ENCODE measurements at places on chromosomes 5 and 9.

DNA sequence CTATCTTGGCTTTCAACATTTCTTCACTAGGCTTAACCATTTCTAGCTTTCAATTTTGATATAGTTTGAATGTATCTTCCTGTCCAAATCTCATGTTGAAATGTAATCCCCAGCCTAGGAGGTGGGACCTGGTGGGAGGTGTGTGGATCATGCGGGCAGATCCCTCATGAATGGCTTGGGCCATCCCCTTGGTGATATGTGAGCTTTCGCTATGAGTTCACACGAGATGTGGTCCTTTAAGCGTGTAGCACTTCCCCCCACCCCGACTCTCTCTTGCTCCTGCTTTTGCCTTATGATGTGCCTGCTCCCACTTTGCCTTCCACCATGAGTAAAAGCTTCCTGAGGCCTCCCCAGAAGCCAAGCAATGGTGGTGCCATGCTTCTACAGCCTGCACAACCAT is 40.6 kb downstream of the PHAX start:
- no peak for DNase-seq

DNA sequence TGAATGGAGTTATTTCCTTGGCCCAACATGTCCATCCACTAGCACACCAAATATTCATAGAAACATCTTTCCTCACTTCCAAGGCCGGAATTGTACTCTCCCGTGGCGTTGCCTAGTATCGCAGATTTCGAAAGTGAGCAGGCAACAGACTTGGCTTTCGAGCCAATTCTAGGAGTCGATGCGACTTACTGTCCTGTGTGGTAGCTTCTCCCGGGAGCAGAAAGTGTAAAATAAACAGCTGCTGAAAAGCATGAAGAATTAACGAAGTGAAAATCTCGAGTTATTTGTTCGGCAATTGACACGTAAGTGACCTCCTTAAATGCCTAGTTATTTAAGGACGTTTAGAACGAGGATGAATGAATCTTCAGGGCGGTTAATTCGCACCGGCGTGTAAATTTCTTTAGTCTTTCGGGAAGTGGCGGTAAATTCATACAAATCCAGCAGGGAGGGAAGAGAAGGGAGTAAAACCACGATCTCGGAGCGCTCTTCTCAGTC is 449 bp upstream of the PCSK5 start:
- no peak for DNase-seq

DNA sequence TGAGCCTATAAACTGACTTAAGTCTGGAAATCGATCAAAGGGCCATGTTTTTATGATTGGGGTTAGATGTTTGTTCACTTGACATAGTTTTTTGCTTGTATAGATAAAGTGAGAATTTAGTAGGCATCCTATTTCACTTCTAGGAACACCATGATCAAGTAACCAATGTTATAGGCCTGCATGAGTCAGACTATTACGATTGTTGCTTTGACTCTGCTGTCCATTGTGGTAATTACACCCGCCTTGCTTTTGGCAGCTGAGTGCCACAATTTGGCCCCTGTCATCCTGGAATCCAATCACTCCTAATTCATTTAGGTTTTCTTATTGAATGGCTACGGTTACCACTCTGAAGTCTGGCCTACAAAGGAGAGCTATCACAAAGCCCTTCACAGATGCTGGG is 67.8 kb upstream of the IL33 start:
- DNase-seq, result no peak

DNA sequence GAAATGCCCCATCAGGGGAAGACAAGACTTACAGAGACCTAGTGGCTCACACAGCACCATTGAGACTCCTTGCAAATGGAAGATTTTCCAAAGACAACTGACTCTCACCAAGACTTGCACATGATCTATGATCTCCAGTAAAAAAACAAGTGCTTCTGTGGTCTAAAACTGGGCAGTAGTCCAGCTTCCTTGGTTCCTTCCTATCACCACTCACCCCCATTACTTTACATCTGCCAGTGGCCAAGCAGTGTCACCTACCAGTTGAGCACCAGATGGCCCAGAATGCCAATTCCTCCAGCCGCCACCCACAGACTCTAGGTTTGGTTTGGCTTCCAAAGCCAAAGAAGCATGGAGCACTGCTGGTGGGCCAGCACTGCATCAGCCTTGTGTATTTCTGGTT is 47.7 kb downstream of the SH3TC2 start:
- DNase-seq, result no peak

GRCh38 chr9:82565188-82565969 is 497.6 kb downstream of the RASEF start:
- DNase-seq, result no peak

DNA sequence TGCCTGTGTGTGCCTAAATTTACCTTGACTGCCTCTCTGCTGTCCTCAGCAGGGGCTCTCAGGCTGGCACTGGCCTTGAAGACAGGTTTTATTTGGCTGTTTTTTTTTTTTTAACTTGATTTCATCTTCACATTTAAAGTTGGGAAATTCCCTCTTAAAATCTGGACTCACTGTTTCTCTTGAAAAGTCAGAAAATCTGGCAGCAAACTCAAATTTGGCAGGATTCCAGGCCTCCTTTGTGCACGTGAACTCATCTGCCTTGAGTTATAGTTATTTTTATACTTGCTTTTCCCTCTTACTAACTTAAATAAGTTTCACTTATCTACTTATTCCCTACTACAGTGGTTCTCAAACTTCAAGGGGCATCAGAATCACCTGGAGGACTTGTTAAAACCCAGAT is 118.4 kb upstream of the MAP3K1 start:
- DNase-seq, result no peak

GRCh38 chr9:133760713-133761290 is 22.6 kb upstream of the SARDH start:
- DNase-seq, result no peak

- DNase-seq, result no peak
Observed at GRCh38 chr5:136192526-136193321, at the start of gene SMIM32. TSS of gene SMIM32 (minus strand) at chr5:136193162. CDS start at chr5:136192524, 638 bp downstream.

DNA sequence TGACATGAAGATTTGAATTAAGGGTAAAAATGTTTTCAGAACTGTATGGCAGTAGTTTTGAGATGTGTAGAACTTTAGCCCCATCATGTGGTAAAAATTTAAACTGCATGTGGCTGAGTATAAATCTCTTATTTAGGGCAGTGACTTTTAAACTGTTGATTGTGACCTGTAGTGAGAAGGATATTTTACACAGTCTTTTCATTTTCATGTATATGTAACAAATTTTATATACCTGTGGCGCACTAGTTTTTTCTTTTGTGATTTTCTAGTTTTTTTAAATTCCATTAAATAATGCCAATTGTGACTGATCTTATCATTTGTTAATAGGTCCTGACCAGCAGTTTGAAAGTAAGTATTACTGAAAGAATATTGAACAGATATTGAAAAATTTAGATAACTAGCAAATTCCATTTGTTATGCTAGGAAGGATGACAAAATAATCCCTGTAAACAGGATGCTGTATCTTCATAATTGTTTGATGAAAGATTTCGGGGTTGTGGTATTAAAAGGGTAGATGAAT is 47.2 kb downstream of the GPBP1 start:
- DNase-seq, result peak; percentile 62

- no peak for DNase-seq
Observed at GRCh38 chr5:147432323-147432722, 77.5 kb downstream of the DPYSL3 start.

DNA sequence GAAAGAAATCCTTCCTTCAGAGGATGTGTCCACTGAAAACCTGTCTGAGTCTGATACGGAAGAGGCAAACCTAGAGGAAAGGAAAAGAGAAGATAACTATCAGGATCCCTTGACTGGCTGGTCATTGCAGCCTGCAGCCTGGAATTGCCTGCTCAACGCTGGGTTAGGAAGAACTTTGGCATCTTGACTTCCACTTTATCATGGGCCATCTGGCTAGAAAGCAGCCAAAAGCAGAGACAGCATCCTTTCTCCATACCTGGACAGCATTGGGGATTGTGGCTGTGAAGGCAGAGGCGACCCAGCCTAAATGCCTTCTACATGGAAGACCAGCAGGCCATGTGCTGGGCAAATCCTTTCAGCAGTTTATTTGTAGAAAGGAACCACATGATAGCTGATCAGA is 58.7 kb upstream of the PTPN3 start:
- DNase-seq, result no peak

GRCh38 chr5:172872997-172873491 is 39.0 kb downstream of the ERGIC1 start:
- DNase-seq, result no peak

DNA sequence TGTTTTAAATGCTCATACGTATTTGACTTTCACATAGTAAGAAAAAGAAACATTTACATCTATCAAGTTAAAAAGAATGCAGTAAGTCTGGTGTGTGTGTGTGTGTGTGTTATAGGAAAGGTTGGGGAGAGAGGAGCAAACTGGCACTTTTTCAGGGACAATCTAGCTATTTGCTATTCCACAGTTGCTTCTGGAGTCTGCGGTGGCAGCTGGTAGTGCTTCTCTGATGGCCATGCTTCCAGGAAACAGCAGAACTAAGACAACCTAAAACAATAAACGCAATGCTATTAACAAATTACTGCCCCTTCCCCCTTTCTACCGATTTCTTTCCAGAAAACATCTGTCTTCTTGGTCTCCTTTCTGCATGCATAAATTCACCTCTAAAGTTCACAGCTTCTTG is 70.0 kb upstream of the CDH10 start:
- DNase-seq, result no peak

Data from Panc1 (cell line).